ENCODE measurements at places on chromosomes 11 and 22. TPM values are rescaled to one million over a fixed set of nuclear protein-coding genes. Genes with fewer than 3 reads are reported as not detected.
A peak's percentile ranks its signal among the peaks of the same experiment; 100 is the strongest.

ARL14EP gene
- total RNA-seq: 17.9 TPM

MMP12 gene
- not detected for total RNA-seq

DCHS1 gene
- total RNA-seq: 0.88 TPM

OR8A1 gene
- total RNA-seq: not detected

LRRN4CL gene
- total RNA-seq: not detected

ASPHD2 gene
- 4.7 TPM for total RNA-seq

MPZL3 gene
- 30.5 TPM for total RNA-seq

- H3K27ac ChIP-seq: peak overlapping the region; percentile 80
- no peaks in the 10 kb centered on the region for H3K27me3 ChIP-seq
- peak; percentile 38 for DNase-seq
- H3K36me3 ChIP-seq: peaks cover 19% of the 10 kb centered on the region
Observed at GRCh38 chr22:40401981-40402406, 31.6 kb downstream of the SGSM3 start.

DNA sequence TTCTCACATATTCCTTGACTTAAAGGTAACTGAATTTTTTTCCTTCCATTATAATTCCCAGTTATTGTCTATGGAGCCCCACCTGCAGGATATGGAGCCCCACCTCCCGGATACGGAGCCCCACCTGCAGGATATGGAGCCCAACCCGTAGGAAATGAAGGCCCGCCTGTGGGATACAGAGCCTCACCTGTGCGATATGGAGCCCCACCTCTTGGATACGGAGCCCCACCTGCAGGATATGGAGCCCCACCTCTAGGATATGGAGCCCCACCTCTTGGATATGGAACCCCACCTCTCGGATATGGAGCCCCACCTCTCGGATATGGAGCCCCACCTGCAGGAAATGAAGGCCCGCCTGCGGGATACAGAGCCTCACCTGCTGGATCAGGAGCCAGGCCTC lies 28.1 kb downstream of the WBP2NL start:
- DNase-seq: no peak
- no peak overlapping the region for H3K4me3 ChIP-seq
- no peaks in the 10 kb centered on the region for H3K36me3 ChIP-seq
- H3K27me3 ChIP-seq: no peaks in the 10 kb centered on the region
- no peak overlapping the region for H3K27ac ChIP-seq

- no peak for DNase-seq
Observed at GRCh38 chr11:110134110-110134509, 40.9 kb downstream of the ZC3H12C start.

DNA sequence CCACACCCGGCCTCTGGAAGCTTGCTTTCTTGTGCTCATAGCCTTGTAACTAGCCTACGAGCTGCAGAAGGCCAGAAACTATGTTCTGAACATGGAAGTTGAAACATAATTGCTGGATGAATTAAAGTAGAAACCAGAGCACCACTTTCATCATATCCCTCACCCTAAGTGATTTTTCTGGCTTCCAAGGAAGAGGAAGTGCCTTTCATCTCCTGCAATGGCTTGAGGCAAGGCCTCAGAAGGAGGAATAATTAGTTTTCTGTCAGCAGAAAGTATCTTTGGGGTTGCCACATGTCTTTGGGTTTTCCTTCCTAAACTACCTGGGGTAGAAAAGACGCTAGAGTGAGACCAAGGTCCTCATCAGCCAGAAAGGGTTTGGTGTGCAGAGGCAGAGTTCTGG lies 14.5 kb downstream of the RPL27A start:
- peaks cover 11% of the 10 kb centered on the region for H3K36me3 ChIP-seq
- DNase-seq: no peak

- H3K36me3 ChIP-seq: no peaks in the 10 kb centered on the region
- no peak for DNase-seq
- no peak overlapping the region for H3K4me3 ChIP-seq
- no peaks in the 10 kb centered on the region for H3K27me3 ChIP-seq
- no peaks in the 10 kb centered on the region for H3K4me1 ChIP-seq
Observed at GRCh38 chr22:47657224-47657623, 894.8 kb downstream of the TBC1D22A start.

- H3K27me3 ChIP-seq: peaks cover 33% of the 10 kb centered on the region
- peaks cover 7% of the 10 kb centered on the region for H3K4me1 ChIP-seq
- peak within 1 kb of the TSS; percentile 61 for H3K4me3 ChIP-seq
- DNase-seq: peak; percentile 31
- H3K27ac ChIP-seq: no peak within 1 kb of the TSS
Observed at GRCh38 chr11:93330446-93330984, at the start of gene DEUP1. Gene DEUP1, plus strand, starts transcription at chr11:93330742. Its CDS starts 1,518 bp downstream, at chr11:93332260.

GRCh38 chr11:71433648-71434450 lies 14.3 kb downstream of the DHCR7 start:
- no peak overlapping the region for H3K4me3 ChIP-seq
- H3K27ac ChIP-seq: no peak overlapping the region
- no peaks in the 10 kb centered on the region for H3K27me3 ChIP-seq
- H3K36me3 ChIP-seq: peaks cover 6% of the 10 kb centered on the region
- no peaks in the 10 kb centered on the region for H3K4me1 ChIP-seq

GRCh38 chr11:64318766-64319761 lies 1.1 kb downstream of the PRDX5 start:
- H3K36me3 ChIP-seq: peaks cover 21% of the 10 kb centered on the region
- no peaks in the 10 kb centered on the region for H3K27me3 ChIP-seq
- H3K4me1 ChIP-seq: peaks cover 33% of the 10 kb centered on the region
- peak overlapping the region; percentile 94 for H3K4me3 ChIP-seq

DNA sequence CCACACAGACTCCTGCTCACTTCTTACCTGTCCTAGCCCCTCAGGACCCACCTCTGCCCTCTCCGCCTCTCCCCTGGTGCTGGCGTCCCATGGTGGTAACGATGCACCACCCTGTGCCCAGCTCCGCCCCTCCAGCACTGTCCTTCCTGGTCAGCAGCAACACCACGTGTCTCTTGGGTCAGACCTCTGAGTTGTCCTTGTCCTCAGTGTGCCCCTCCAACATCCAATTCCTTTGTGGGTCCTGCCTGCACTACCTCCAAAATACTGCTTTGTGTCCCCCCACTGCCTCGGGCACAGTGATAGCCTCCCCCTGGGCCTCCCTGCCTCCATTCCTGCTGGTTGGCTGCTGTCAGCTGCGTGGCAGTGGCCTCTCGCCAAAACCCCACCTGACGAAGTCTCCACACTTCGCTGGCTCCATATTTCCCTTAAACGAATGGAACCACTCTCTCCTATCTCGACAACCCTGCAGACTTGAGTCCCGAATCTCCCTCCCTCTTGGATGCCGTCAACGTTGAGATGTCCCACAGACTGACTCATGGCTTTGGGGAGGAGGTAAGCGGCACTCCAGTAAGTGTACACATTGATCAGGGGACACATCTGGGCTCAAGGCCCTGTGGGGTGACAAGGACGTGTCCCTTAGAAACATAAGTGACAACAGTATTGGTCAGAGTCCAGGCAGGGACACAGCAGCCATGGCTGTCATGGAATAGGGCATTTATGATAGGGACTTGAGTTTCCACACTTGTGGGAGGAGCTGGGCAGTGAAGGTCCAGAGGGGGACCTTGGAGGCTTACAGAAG lies 42.8 kb downstream of the SHISAL1 start:
- H3K4me3 ChIP-seq: no peak overlapping the region
- H3K27me3 ChIP-seq: no peaks in the 10 kb centered on the region
- DNase-seq: no peak
- H3K36me3 ChIP-seq: no peaks in the 10 kb centered on the region
- no peaks in the 10 kb centered on the region for H3K4me1 ChIP-seq
- H3K27ac ChIP-seq: no peak overlapping the region

GRCh38 chr22:26679003-26679629 lies 21.7 kb downstream of the MIAT start:
- no peak overlapping the region for H3K4me3 ChIP-seq
- peak; percentile 87 for DNase-seq
- H3K27ac ChIP-seq: no peak overlapping the region
- no peaks in the 10 kb centered on the region for H3K27me3 ChIP-seq

DNA sequence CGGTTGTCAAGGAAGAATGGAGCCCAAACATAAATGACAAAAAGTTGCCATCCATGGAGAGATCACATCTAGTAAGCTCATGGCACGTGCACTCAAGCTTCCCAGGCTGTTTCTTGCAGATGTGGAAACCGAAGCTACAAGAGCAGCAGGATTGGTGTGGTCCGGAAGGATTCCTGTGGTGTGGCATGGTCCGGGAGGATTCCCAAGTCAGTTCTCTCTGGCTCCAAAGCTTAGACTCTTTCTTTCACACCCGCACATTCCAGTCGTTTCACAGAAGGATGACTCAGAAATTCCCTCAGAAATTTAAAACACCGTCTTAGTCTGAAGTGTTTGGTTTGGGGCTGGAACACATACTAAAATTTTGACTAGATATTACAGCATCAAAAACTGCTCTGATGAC lies 78.0 kb upstream of the DRD2 start:
- no peaks in the 10 kb centered on the region for H3K36me3 ChIP-seq
- DNase-seq: no peak

DNA sequence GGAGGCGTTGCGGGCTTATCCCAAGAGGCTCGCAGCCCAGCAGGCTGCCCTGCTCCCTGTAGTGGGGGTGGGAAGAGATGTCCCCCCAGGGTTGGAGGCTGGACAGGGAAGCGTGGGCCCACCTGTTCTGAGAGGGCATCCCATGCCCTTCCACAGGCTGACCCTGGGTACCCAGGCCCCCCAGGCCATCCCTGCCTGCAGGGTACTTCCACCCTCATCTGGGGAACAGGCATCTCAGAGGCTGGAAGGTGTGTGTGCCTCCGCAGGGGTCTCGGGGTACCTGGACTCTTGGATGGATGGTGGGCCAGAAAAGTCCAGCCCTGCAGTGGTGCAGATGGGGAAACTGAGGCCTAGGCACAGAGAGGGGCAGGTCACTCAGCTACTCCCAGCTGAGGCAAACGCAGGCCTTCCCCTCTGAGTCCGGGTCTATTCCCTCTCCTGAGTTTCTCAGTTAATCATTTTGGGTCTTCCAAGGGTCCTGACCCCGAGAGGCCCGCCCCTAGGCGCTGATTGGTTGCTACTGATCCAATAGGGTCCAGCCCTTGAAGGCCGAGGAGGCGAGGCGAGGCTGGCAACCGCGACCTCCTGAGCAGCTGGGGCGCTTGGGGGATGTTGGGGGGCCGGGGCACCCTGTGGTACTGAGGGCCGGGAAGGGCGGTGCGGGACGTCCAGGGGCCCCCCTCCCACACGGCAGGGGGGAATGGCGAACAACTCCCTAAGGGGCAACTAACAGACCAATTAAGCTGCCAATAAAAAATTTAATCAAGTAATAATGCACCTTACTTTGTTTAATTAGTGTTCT lies 23.8 kb downstream of the FLRT1 start:
- H3K4me3 ChIP-seq: no peak overlapping the region
- no peak overlapping the region for H3K27ac ChIP-seq
- DNase-seq: no peak
- H3K4me1 ChIP-seq: peaks cover 11% of the 10 kb centered on the region

DNA sequence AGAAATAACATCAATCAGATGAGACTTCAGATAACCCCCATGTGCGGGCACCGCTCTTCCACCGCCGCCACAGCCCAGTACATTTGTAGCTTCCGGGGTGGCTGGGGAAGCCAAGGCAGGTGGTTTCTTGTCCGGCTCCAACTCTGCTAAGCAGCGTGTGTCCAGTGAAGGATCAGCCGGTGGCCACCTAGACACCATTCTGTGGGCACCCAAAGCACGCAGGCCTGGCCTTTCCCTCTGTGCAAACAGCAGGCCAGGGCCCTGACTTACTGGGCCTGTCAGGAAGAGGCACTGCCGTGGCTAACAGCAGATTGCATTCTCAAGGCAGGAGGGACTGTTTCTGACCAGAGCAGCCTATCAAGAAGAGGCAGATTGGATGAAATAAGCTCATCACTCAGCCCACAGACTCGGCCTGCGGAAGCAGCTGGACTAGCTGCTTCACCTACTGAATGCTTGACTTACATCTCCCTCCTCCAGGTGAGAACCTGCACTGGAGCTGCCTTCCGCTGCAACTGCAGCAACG lies 74.8 kb downstream of the ETS1 start:
- peaks cover 81% of the 10 kb centered on the region for H3K4me1 ChIP-seq
- H3K27ac ChIP-seq: peak overlapping the region; percentile 97
- peak; percentile 70 for DNase-seq
- peaks cover 93% of the 10 kb centered on the region for H3K36me3 ChIP-seq

DNA sequence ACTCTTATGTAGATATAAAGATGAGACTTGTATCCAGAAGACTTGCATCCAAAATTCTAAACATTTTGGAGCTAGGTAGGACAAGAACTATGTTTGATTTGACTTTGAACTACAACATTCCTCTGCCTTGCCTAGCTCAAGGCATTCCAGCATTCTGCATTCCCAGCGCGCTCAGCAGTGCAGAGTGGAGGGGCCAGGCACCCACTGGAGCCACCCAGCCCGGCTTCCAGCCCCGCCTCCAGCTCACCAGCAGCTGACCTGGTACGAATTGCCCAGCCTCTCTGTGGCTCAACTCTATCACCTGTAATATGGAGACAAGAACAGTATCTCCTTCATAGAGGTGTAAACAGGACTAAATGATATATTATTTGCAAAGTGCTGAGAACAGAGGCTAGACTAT lies 28.8 kb downstream of the PRDM10 start:
- H3K27me3 ChIP-seq: no peaks in the 10 kb centered on the region
- H3K27ac ChIP-seq: no peak overlapping the region
- no peak for DNase-seq
- H3K4me1 ChIP-seq: peaks cover 4% of the 10 kb centered on the region

- H3K4me3 ChIP-seq: no peak overlapping the region
- no peaks in the 10 kb centered on the region for H3K27me3 ChIP-seq
- no peak overlapping the region for H3K27ac ChIP-seq
- H3K4me1 ChIP-seq: peaks cover 12% of the 10 kb centered on the region
- DNase-seq: no peak
- H3K36me3 ChIP-seq: no peaks in the 10 kb centered on the region
Observed at GRCh38 chr11:64120951-64121569, 44.9 kb downstream of the MACROD1 start.

- H3K36me3 ChIP-seq: peaks cover 3% of the 10 kb centered on the region
- H3K4me1 ChIP-seq: peaks cover 58% of the 10 kb centered on the region
- H3K27me3 ChIP-seq: no peaks in the 10 kb centered on the region
- DNase-seq: peak; percentile 87
- peak overlapping the region; percentile 95 for H3K27ac ChIP-seq
Observed at GRCh38 chr11:46361283-46362155, 14.3 kb downstream of the DGKZ start.
